ENCODE measurements at places on chromosomes 1 and 21.

- no peak for DNase-seq
Measured at GRCh38 chr1:24427545-24427862, 11.9 kb downstream of the NIPAL3 start.

- DNase-seq: no peak
Measured at GRCh38 chr21:27550287-27550686, 583.4 kb upstream of the ADAMTS5 start.

DNA sequence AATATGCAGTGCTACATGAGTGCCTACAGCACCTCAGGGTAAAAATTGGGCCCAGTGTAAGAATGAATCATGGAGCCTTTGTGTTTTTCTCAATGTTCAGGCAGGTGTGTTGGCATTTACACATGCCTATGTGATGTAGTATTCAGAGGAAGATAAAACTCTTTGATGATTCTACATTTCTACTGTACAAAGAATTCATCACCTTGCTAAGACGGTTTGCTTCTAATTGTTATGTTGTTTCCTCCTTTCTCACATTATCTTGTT is 867.3 kb downstream of the TTLL7 start:
- DNase-seq: no peak

DNA sequence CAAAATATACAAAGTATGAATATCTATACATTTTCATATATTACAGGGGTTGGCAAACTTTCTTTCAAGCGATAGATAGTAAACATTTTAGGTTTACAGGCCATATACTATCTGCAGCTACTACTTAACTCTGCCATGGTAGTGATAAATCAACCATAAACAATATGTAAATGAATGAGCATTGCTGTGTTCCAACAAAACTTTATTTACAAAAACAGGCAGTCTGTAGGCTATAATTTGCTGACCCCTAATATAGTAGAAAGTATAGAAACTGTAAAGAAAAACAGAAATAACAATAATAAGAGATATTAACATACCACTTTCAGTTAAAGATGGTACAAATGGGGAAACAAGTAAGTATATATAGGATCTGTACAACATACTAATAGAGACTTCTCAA is 58.1 kb downstream of the COLGALT2 start:
- no peak for DNase-seq

All from gastrocnemius medialis (tissue), 4 donors.